ENCODE measurements at places on chromosomes 16 and 17. TPM values are rescaled to one million over a fixed set of nuclear protein-coding genes. Genes with fewer than 3 reads are reported as not detected.

KIFC3 gene
- 44.9 TPM for total RNA-seq

- no peak for DNase-seq
Observed at GRCh38 chr16:71954699-71955195, 45.5 kb downstream of the PKD1L3 start.

CLEC18B gene
- total RNA-seq: 0.77 TPM

DNA sequence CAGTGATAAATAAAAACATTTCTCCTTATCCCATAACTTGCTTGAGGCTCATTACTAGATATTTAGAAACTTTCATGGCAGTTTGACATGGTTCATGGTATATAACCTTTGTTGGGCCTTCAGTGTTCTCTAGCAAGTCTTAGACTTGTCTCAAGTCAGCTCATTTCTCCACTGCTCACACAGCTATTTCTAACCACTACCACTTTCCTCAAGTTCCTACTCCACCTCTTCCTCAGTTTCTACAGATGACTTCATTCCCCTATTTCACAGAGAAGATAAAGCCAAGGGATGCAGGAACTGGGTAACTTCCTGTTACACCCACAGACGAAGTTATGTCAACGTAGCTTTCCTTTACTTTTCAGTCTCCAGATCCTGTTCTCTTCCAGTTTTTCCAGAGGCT is 23.2 kb downstream of the NLK start:
- DNase-seq: peak; percentile 34

- no peak for DNase-seq
Observed at GRCh38 chr17:3916825-3917224, 560 bp upstream of the P2RX1 start.

GPS2 gene
- 38.5 TPM for total RNA-seq

GRCh38 chr17:238964-239259 is 57.5 kb upstream of the DOC2B start:
- DNase-seq: no peak

DNA sequence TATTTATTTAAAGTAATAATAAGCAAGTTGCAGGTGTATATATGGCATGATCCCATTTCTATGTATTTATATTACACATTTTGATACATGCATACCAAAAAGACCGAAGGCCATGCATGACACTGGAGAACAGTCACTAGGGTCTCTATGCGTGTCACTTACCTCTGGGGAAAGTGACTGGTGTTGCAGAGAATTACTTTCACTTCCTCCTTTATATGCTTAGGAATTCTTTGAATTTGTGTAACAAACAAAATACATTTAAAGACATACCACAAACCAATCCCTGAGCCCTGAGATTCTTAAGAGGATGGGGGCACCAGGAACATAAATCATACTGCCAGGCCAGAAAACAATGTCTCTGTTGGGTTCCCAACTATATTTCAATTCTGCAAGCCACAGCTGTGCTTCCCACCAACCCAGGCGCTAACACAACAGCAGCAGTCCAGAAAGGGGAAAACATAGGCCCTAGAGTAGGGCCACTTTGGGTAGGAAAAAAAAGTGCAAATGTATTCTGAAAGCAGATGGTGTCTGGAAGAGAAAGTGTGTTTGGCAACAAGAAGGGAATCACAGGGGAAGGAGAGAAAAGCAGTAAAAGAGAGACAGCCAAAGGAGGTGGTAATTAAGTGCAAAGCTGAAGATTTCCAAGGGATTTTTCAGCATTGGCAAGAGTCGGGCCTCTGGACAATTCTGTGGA is 24.5 kb upstream of the HYDIN start:
- DNase-seq: no peak

DNA sequence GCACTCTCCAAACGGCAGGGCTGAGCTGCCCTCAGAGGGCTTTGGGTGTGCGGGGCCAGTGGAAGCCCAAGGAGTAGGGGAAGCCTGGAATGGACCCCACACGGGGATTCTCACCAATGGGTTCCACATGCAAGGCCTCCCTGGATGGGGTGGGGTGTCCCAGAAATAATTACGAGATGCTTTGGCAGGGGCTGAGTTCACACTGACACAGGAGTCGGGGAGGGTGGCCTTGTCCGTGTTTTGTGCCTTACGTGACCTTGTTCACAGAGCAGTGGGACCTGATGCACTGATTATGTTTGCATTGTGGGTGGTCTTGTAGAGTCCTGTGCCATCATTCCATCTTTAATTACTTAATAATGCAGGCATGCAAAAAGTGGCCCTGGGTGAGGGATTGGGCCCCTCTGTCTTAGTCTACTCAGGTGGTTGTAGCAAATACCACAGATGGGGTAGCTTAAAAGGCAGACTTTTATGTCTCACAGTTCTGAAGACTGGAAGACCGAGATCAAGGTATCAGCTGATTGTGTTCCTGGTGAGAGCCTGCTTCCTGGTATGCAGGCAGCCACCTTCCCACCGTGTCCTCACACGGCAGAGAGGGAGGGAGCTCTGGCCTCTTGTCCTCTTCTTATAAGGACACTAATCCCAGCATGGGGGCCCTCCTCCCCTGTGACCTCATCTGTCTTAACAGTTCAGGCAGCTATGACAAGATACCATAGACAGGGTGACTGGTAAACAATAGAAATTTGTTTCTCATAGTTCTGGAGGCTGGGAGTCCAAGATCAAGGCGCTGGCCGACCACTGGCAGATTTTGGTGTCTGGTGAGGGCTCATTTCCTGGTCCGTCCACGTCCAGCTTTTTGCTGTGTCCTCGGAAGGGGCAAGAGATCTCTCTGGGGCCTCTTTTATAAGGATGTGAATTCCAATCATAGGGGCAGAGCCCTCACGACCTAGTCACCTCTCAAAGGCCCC is 239.4 kb downstream of the IRF8 start:
- no peak for DNase-seq

- no peak for DNase-seq
Observed at GRCh38 chr17:27453471-27453870, 2.8 kb upstream of the KSR1 start.

MYH1 gene
- total RNA-seq: not detected

- DNase-seq: peak; percentile 52
Observed at GRCh38 chr17:39667945-39668924, at the start of gene PNMT. Gene PNMT, plus strand, starts transcription at chr17:39668453. Its CDS starts 23 bp downstream, at chr17:39668476.

- no peak for DNase-seq
Observed at GRCh38 chr17:60857556-60858080, 180.0 kb downstream of the BCAS3 start.

GRCh38 chr17:64771980-64772844 is 110.1 kb upstream of the SMURF2 start:
- DNase-seq: no peak

DNA sequence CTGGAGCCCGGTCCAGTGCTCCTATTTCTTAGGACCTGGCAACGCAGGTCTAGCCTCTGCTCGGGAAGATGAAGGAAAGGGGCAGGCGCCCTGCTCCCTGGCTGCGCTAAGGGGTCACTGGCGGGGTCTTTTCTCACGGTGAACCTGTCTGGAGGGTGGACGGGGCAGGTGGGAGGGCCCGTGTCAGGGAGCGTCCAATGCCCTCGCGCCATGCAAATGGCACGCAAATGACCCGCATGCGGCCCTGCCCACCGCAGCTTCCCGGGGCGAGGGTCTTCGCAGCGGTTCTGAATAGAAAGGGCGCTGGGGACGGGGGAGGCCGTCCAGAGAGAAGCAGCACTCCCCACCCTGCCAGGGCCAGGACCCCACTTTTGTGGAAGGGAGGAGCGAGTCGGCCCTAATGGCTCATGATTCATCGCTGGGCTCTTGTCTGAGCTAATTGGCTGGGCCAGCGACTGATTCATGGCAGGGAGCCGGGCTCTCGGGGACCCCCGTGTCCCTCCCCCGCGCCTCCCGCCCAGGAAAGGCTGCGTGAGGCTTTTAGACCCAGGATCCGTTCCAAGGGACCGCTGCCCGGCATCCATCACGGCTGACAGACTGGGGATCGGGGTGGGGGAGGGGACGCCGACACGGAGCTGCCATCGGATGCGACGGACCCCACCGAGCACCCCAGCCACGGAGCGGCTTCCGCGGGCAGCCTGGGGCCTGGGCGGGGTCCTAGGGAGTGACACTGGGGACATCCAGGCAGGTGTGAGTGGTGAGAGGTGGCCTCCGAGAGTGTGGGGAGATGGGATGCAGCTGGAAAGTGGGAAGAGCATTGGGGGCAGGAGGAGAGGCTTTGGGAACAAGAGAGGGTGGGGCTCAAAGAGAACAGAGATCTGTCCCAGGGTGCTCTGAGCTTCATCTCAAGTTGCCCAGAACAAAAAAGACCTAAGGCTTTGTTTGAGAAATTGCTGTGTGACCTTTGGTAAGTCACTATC is 25.0 kb upstream of the NGFR start:
- no peak for DNase-seq

GRCh38 chr16:77617996-77618395 is 104.3 kb upstream of the NUDT7 start:
- DNase-seq: no peak

DNA sequence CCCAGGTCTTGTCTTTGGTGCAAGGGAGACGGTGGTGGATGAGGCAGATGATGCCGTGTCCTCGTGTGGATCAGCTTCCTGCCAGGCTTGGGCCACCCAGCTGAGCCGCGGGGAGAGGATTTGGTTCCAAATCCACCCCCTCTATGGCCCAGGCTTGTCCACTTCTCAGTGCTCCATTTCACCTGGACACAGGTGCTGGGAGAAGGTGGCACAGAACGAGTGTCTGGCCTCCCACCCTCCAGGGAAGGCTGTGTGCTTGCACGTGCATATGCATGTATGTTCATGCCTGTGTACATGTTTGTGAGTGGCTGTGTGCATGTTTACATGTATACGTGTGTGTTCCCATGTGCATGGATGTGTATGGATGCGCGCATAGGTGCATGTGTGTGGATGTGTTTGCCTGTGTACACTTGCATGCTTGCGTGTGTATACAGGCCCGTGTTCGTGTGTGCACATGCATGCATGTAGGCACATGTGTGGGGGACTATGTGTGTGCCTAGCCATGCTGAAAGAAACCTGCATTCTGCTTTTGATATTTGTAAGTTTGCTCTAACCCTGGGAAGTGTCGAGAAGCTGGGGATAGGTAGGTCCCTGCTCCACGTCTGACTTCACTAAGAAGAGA is 196.3 kb downstream of the IRF8 start:
- no peak for DNase-seq

DNA sequence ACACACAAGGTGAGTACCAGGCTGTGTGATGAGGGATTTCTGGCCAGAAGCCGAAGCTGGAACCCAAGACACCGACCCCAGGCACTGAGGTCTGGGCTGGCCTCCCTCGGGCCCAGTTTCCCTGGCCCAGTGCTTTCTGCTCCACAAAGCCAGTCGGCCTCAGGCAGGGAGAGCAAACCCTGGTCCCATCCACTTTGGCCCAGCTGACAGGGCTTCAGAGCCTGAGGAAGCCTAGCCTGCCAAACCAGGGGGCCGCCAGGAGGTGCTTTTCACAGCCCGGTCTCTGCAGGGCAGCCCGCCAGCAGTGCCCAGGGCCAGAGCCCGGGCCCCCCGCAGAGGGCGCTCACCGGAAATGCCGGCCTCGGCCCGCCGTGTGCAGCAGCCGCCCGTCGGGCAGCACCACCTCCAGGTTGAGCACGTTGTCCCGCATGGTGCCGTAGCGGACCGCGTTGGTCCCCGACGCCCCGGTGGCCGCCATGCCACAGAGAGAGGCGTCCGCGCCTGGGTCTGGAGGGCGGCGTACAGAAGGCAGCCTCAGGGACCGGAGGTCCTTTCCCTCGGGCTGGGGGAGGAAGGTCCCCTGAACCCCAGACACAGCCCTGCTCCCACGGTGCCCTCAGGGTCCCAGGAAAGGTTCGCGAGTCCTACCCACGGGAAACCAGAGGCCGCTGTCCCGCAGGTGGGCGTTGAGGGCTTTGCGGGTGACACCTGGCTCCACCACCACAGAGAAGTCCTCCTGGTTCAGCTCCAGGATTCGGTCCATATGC is 2.2 kb downstream of the LDHD start:
- no peak for DNase-seq

DNA sequence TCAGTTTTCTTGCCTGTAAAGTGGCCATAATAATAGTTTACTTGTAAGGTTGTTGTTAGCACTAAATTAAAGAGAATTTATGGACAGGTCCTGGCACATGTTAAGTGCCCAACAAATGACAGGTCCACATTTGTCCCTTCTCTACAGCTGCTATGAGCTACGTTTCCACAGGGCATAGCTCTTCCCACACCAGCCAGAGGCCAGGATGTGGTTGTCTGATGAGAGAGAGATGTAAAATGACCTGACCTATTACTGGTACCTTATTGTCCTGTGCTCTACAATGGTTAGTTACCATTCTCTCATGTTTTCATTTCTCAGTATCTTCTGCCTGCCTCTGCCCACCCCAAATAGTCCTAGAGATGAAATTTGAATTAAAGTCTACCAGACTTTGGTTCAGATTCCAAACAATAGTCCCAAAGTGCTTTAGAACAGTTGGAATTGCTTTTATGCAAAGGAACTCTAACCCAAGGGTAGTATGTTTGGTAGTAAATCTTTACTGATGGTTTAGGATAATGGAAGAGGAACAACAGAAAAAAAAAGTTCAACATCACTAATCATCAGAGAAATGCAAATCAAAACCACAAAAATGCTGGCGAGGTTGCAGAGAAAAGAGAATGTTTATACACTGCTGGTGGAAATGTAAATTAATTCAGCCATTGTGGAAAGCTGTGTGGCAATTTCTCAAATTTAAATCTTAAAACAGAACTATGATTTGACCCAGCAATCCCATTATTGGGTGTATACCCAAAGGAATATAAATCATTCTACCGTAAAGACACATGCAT is 57.1 kb upstream of the ANKFN1 start:
- peak; percentile 51 for DNase-seq

TP53TG3 gene
- not detected for total RNA-seq

IL34 gene
- total RNA-seq: 5.1 TPM

CCT6B gene
- total RNA-seq: 1.2 TPM

Data from fibroblast of lung (primary cell).